Small intestine (tissue), 16 donors: ENCODE measurements at places on chromosomes 6 and 20. TPM values are rescaled to one million over a fixed set of nuclear protein-coding genes. Genes with fewer than 3 reads are reported as not detected.

DNA sequence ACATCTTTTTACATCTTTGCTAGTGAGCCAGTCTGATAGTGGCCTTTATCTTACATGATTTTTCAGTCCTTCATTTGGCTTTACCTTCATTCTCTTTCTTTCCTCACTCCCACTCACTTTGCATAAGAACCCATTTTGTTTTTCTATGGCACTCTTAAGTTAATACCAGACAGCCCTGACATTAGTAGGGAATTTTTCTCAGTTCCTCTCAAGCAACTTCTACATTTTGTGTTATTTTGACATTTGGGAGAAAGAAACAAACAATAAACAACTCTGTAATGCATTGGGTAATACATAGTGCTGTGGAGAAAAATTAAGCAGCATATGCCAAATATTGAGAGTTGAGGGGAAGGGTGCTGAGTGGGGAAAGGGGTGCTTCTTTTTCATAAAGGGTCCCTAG, 524.1 kb upstream of the JAG1 start:
- no peaks in the 10 kb centered on the region for H3K36me3 ChIP-seq
- DNase-seq: no peak
- no peak overlapping the region for H3K27ac ChIP-seq
- H3K27me3 ChIP-seq: no peaks in the 10 kb centered on the region
- H3K4me3 ChIP-seq: no peak overlapping the region

DNA sequence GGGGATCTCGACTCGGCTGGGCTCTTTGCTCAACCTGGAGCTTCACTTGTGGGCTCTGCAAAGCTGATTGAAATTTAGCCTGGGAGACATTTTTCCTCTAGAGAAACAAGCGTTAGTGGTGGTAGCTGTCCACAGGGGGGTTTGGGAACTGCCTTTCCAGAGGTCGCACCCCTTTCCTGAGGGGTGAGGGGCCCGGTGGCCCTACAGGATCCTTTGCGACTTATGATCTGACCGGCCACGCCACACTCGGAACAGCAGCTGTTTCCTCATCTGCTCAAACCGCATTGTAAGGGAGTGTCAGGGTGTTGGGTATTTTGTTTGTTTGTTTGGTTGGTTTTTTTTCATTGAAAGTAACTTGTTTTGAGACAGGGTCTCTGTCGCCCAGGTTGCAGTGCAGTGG, 21.0 kb downstream of the PNLDC1 start:
- no peak overlapping the region for H3K4me3 ChIP-seq
- no peaks in the 10 kb centered on the region for H3K4me1 ChIP-seq
- no peak overlapping the region for H3K27ac ChIP-seq
- H3K27me3 ChIP-seq: peaks cover 2% of the 10 kb centered on the region
- H3K36me3 ChIP-seq: no peaks in the 10 kb centered on the region

ADTRP gene
- polyA plus RNA-seq: 73.4 TPM

RBM24 gene
- 0.86 TPM for polyA plus RNA-seq

GINM1 gene
- 29.9 TPM for polyA plus RNA-seq
